ENCODE measurements at places on chromosomes 4 and X.

DNA sequence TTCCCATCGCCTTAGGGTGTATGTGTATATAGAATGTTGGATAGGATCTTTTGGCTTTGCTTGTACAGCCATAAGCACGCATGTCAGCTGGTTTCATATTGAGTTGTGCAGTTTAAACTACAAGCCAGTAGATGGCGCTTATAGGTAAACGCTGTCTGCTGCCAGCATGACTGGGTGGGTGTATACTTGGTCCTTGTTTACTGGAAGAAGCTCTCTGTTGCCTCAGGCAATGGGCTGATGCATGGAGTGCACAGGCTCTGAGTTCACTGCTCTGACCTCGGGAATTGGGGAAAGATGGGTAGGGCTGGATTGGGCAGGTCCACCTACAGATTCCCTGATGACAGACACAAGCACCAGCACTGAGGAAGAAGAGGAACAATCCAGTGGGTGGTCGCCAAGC, 831.5 kb downstream of the STIM2 start:
- no peak for DNase-seq

- no peak for DNase-seq
These were observed 49.8 kb downstream of the TBCK start for GRCh38 chr4:106266201-106266600.

DNA sequence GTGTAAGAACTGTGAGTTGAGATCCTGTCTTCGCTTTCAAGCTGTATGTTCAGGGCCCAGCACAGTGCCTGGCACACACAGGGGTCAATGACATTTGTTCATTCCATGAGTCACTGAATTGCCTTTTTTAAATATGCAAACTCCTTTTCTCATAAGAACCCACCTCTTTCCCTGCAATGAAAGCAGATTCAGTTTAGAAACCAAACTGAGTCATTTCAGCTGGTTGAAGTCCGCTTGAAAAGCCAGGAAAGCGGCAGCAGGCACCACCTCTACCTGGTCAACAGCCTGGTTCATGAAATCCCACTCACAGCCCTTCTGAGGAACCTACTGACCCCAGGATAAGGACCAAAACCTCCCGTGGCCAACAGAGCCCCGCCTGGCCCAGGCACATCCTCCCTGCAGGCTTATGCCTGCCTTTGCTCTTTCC, 4.5 kb upstream of the C1QTNF7 start:
- DNase-seq: no peak

DNA sequence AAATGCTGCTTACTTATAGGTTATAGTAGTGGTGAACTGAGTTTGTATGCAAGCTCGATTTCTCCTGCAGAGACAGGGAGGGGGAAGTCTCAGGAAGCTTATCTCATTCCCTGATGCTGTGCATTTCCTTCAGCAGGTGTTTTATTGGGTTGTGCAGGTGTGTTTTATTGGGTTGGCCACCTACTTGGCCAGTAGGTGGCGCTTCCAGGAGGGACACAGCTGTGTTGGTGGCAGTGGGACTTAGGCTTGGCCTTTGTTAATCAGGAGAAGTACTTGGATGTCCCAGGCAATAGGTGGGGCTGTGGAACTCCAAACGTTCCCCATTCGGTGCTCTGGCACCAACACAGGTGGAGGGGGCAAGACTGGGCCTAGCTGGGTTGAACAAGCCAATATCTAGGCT, 196.0 kb upstream of the DCAF8L1 start:
- DNase-seq: no peak

- no peak for DNase-seq
These were observed 1.1 kb upstream of the DKK2 start for GRCh38 chr4:107037199-107037584.

DNA sequence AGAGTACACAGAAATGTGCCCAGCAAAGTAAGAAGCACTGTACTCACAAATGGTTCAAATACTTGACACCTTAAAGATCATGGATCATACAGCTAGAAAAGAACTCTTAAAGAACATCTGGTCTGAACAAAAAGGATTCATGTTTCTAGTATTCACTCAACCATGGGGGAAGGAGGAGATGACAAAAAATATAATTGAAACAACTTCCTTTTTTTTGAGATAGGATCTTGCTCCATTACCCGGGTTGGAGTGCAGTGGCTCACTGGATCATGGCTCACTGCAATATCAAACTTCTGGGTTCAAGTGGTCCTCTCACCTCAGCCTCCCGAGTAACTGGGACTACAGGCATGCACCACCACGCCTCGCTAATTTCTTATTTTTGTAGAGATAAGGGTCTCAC, 6.0 kb downstream of the DHX15 start:
- DNase-seq: no peak

DNA sequence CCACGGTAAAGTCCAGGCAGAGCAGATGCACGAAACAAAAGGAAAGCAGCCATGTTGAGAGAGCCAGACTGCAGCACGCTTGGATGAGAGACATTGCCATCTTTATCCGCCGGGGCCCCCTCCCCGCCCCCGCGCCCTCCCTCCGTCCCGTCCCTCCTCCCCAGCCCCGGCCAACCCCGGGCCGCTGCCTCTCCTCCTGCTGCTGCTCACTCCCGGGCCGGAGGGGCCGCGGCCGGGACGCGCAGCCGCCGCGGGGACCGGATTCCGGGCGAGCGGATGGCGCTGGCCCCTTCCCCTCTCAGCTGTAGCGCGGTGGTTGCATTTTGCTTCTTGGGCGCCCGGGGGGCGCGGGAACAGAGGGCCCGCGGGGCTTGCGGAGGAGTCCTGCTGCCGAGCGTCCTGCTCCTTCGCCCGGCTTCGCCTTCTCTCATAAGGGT, 542 bp downstream of the RNF150 start:
- no peak for DNase-seq

DNA sequence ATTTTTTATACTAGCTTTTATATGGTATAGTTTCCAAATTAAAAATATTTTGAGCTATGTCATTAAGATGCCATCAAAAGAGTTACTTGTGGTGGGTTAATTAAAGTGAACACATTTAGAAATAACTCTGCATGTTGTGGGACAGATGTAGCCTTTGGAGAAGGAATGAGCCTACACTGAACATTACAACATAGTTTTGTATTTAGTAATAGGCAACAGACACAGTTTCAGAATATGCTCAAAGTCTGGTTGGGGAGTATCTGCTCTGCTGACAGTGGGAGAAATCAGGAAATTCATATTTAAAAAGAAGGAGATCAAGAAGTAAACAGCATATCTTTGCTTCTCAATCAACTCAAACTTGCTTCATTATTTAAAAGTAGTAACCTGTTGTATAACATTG, 23.7 kb downstream of the EMCN start:
- no peak for DNase-seq

GRCh38 chrX:18654875-18655836, 16.8 kb downstream of the RS1 start:
- no peak for DNase-seq

DNA sequence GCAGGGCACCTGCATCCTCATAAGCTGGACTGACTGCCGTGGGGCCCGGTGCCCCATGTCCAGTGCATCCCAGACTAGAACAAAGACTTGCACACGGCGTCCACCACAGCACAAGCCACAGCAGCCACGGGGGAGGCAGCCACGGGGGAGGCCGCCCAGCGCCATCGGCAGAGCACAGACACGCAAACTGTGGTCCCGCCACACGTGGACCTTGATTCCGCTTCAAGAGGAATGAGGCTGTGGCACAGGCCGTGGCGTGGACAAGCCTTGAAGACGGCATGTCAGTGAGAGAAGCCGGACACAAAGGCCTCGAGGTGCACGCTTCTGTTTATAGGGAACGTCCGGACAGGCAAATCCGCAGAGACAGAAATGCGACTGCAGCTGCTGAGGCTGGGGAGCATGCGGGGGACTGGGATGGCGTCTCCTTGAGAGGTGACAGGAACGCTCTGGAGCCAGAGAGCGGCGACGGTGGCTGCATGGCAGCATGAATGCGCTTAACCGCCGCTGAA, 10.1 kb upstream of the CPLX1 start:
- no peak for DNase-seq

DNA sequence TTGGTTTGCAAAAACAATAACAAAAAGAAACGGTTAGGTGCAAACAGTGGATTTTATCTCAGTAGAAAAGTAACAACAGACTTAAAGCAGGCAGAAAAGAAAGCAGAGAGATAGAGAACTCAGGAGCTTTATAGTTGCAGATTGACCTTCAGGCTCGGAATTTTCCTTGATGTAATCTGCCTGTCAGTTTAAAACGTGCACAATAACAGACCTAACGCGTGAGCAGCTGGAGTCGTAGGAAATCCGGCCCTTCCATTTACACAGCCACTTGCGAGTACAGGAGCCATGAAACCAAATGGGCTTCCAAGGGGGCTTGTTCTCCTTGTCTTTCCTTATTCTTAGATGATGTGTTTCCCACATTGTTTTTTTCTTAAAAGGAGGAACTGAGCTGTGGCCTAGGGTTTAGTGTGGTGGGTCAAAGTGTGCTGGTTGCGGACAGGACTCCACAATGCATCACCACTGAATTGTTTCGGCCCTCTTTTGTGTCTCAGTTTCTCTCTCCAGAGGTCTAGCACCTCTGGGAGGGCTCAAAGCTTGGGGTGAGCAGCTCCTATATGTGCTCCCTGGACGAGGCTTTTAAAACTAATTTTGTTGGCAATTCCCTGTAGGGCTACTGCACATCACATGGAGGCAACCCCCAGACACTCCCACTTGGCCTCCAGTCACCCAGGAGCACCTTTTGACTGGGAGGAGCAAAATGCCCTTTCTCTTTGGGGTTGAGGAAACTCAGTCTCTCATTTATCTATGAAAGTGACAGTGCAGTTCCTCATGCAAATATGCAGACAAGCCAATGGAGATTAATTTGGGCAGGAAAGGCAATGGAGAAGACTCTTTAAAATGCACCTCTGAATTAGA, 13.9 kb upstream of the MPP1 start:
- DNase-seq: no peak

DNA sequence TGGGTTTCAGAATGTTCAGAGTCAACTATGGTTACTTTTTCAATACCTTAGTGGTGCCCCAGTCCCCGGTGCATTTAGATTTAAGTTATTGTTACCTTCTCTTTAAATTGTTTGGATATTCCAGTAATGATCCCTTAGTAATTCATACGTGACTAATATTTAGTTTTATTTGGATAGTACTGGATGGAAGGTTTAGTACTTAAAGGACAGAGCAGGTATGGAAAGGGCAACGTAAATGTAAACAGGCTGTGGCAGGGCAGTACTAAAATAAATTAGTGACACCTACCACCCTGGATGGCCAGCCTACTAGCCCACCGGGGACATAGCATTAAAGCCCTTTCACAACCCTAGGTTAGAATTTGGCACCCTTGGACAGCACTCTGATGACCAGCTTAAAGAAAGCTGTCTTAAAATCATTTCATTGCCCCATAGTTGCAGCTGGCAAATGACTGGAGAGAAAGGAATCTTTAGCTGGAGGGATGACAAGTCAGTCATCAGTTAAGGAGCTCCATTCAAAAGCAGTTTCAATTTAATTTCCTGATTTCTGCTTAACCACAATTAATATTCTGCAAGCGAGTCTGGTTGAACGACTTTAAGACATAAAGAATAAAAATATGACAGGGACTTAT, 16.4 kb downstream of the PLP1 start:
- no peak for DNase-seq

DNA sequence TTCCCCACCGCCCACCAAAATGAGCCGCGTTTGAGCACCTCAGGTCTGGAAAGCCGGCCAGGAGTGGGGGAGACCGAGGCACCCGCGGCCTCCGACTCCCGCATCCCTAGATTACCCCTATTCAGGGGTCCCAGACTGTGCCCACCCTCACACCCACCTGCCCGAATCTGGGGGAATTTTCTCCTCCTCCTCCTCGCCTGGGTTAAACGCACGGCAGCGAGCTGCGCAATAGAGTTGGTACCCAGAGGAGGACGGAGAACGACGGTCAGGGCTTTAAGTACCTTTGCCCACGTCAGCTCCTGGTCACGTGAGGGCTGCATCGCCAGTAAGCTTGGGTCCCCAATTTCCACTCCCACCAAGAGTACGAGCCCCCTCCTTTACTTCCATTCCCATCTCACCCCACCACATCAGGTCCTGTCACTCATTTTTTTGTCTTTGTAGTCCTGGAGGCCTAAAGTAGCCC, at the start of gene ARMCX2:
TSS of gene ARMCX2 (minus strand) at position 250 of the 463 bp plus-strand sequence. CDS start 2,262 bp downstream, outside the sequence.
- DNase-seq: no peak

All from keratinocyte (primary cell).